ENCODE measurements at places on chromosomes 13 and 19. TPM values are rescaled to one million over a fixed set of nuclear protein-coding genes. Genes with fewer than 3 reads are reported as not detected.

The TUBA3C gene
- total RNA-seq, result not detected

The SLC17A7 gene
- 1.8 TPM for total RNA-seq

The WDR88 gene
- total RNA-seq, result not detected

- no peak overlapping the region for H3K27ac ChIP-seq
- H3K4me1 ChIP-seq, result no peaks in the 10 kb centered on the region
- no peaks in the 10 kb centered on the region for H3K36me3 ChIP-seq
- DNase-seq, result no peak
- no peak overlapping the region for H3K4me3 ChIP-seq
- H3K27me3 ChIP-seq, result no peaks in the 10 kb centered on the region
These were observed 140.5 kb downstream of the KLF12 start for GRCh38 chr13:73993661-73994060.

DNA sequence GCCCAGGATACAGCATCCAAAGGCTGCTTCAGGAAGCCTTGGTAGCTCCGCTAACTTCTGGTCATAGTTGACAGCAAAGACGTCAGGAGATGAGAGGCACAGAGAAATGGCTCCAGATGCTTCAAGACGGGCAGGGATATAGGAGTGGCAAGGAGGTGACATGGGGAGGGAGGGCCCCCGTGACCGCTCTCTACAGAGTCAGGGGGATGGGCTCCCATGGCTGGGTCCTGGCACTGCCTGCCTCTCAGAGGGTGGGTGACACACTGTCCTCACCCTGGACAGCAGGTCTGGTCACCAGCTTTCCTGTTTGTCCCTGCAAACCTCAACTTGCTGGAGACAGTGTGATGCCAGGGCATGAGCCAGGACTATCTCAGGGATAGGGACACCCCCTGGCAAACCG lies 10.3 kb upstream of the ZNF14 start:
- no peak overlapping the region for H3K27ac ChIP-seq
- H3K4me3 ChIP-seq, result no peak overlapping the region
- H3K36me3 ChIP-seq, result no peaks in the 10 kb centered on the region
- no peak for DNase-seq

GRCh38 chr13:108368250-108368905 lies 98.9 kb downstream of the TNFSF13B start:
- no peak overlapping the region for H3K27ac ChIP-seq
- H3K4me3 ChIP-seq, result no peak overlapping the region
- H3K36me3 ChIP-seq, result no peaks in the 10 kb centered on the region
- DNase-seq, result no peak
- H3K27me3 ChIP-seq, result no peaks in the 10 kb centered on the region

- H3K4me1 ChIP-seq, result peaks cover 11% of the 10 kb centered on the region
These were observed 10.6 kb upstream of the ZNF792 start for GRCh38 chr19:34974646-34975045.

GRCh38 chr13:74077792-74078191 lies 56.4 kb downstream of the KLF12 start:
- H3K27ac ChIP-seq, result no peak overlapping the region
- no peaks in the 10 kb centered on the region for H3K36me3 ChIP-seq
- peak; percentile 65 for DNase-seq
- no peaks in the 10 kb centered on the region for H3K27me3 ChIP-seq
- no peak overlapping the region for H3K4me3 ChIP-seq
- H3K4me1 ChIP-seq, result no peaks in the 10 kb centered on the region

DNA sequence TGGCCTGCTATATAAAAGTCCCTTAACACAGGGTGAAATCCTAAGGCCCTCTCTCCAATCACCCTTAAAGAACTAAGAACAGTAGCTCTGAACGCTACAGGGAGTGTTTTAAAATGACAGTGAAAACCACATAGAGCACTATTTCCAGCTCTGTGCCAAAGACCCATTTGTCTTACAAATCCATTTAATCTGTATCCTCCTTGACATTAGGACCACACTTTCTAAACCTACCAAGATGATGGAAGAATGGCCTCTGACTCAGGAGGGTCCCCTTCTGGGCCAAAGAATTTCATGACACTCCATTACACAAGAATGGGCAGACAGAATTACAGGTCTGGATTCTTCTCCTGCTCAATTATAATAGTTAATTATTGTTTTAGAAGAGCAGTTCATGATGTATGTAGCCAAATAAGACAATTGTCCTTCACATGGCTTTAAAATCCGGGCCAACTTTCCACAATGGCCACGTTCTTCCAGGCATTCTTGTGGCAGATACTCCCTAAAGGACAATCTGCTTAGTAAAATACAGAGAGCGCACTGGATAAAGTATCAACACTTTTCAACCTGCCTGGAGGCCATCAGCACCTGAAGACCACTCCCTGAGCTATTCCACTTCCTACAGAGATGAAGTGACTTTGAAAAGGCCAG lies 61.0 kb downstream of the STK24 start:
- no peak overlapping the region for H3K27ac ChIP-seq
- no peak overlapping the region for H3K4me3 ChIP-seq
- H3K27me3 ChIP-seq, result no peaks in the 10 kb centered on the region

GRCh38 chr13:36212789-36213188 lies 1.6 kb downstream of the SOHLH2 start:
- H3K4me1 ChIP-seq, result no peaks in the 10 kb centered on the region
- H3K27ac ChIP-seq, result no peak overlapping the region
- H3K4me3 ChIP-seq, result no peak overlapping the region
- no peaks in the 10 kb centered on the region for H3K36me3 ChIP-seq

- H3K4me3 ChIP-seq, result peak overlapping the region; percentile 89
- peak overlapping the region; percentile 99 for H3K27ac ChIP-seq
- H3K4me1 ChIP-seq, result peaks cover 76% of the 10 kb centered on the region
- no peaks in the 10 kb centered on the region for H3K27me3 ChIP-seq
- peak; percentile 91 for DNase-seq
These were observed 8.6 kb downstream of the ZBTB7A start for GRCh38 chr19:4057931-4058692.

DNA sequence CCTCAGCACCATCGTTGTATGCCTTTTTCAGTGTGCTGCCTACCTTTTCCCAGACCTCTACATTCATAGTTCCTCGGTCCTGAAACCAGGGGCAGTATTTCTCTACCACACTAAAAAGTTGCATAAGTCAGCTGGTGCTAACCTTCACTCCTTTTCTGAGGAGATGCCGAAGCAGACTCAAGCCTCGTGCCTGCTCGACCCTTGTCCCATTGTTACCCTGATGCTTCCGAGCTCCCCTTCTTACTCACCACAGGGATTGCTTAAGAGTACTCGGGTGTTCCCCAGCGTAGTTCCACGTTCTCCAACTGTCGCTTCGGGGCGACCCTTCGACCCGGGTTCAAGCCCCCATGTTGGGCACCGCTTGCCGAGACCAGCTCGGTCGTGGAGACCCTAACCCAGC lies 19.0 kb upstream of the IL17D start:
- H3K4me1 ChIP-seq, result no peaks in the 10 kb centered on the region
- H3K4me3 ChIP-seq, result no peak overlapping the region
- DNase-seq, result no peak

- H3K27me3 ChIP-seq, result no peaks in the 10 kb centered on the region
- no peaks in the 10 kb centered on the region for H3K4me1 ChIP-seq
- H3K27ac ChIP-seq, result no peak overlapping the region
- DNase-seq, result no peak
- no peaks in the 10 kb centered on the region for H3K36me3 ChIP-seq
These were observed 6.9 kb downstream of the THSD1 start for GRCh38 chr13:52399046-52399445.

DNA sequence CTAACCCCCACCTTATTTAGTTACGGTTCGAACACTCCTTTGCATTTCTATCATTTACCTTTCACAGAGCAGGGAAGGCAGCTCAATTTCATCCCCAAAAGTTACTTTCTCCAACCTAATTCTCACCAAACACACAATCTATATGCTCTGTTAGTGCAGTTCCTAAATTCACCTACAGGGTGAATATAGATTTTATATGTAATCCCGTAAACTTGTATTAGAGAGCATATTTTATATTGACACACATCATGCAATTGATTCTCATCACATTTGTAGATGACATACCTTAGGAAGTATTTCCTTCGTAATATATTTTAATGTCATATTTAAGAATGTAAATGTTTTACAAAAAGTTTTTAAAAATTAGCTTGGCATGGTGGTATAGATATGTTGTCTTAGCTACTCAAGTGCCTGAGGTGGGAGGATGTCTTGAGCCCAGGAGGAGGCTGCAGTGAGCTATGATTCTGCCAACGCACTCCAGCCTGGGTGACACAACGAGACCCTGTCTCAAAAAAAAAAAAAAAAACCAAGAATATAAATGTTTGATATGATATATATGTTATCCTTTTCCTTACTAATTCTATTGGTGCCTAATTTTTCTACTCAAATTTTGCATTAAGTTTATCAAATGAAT lies 57.3 kb upstream of the TNFRSF19 start:
- no peak overlapping the region for H3K27ac ChIP-seq
- H3K4me1 ChIP-seq, result no peaks in the 10 kb centered on the region
- no peak for DNase-seq
- no peak overlapping the region for H3K4me3 ChIP-seq
- H3K27me3 ChIP-seq, result no peaks in the 10 kb centered on the region
- no peaks in the 10 kb centered on the region for H3K36me3 ChIP-seq

- H3K27me3 ChIP-seq, result peaks cover 14% of the 10 kb centered on the region
- no peak for DNase-seq
- H3K36me3 ChIP-seq, result no peaks in the 10 kb centered on the region
- H3K27ac ChIP-seq, result no peak overlapping the region
- no peaks in the 10 kb centered on the region for H3K4me1 ChIP-seq
These were observed 32.2 kb upstream of the FBL start for GRCh38 chr19:39878398-39878797.

- DNase-seq, result peak; percentile 59
- no peak overlapping the region for H3K4me3 ChIP-seq
- H3K4me1 ChIP-seq, result peaks cover 6% of the 10 kb centered on the region
- peaks cover 2% of the 10 kb centered on the region for H3K27me3 ChIP-seq
These were observed 61.5 kb downstream of the ZIC5 start for GRCh38 chr13:99909836-99910619.

GRCh38 chr13:59750860-59751259 lies 412.9 kb downstream of the DIAPH3 start:
- no peaks in the 10 kb centered on the region for H3K36me3 ChIP-seq
- H3K27me3 ChIP-seq, result no peaks in the 10 kb centered on the region
- no peak for DNase-seq
- no peak overlapping the region for H3K27ac ChIP-seq

DNA sequence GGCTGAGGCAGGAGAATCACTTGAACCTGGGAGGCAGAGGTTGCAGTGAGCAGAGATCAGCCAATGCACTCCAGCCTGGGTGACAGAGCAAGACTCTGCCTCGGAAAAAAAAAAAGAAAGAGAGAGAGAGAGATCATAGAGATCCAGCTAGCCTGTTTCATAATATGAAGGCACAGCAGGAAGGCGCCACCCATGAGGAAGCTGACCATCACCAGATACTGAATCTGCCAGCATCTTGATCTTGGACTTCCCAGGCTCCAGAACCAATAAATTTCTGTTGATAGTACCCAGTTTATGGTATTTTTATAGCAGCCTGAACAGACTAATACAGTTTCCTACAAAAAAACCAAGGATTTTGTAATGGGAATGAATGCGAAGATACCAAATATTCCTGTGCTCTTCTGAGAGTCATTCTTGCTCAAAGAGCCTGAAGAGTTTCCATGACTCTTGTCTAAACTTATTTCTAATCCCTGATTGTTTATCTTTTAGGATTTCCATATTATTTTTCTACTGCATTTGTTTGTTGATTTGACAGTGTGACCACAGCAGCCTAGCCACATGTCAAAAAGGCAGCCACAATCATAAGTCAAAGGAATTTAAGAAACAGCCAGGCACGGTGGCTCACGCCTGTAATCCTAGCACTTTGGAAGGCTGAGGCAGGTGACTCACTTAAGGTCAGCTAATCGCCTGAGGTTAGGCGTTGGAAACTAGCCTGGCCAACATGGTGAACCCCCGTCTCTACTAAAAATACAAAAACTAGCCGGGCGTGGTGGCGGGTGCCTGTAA lies 37.7 kb upstream of the PDCD5 start:
- DNase-seq, result no peak
- H3K36me3 ChIP-seq, result no peaks in the 10 kb centered on the region
- H3K4me1 ChIP-seq, result no peaks in the 10 kb centered on the region
- H3K4me3 ChIP-seq, result no peak overlapping the region
- H3K27me3 ChIP-seq, result peaks cover 5% of the 10 kb centered on the region

All from stomach (tissue), 19 donors.